ENCODE measurements at places on chromosomes 2 and 18.

GRCh38 chr2:63594660-63595059, 5.9 kb downstream of the MDH1 start:
- DNase-seq: no peak

DNA sequence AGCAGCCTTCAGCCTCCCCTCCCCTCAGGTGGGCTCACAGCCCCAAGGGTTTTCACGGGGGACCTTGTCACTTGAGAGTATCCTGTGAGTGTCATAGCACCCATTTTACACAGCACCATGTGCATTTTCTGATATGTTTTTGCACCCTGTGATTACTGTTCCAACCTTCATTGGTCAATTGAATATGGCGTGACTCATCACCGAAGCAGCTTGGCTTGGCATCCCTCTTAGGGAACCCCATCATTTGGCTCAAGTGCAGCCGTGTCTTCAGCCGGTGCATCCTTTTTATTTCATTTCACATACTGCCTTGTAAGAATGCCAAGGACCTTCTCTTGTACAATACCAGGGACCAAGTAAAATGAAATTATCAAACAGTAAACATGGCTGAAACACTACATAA, 57.6 kb downstream of the NPAS2 start:
- no peak for DNase-seq

DNA sequence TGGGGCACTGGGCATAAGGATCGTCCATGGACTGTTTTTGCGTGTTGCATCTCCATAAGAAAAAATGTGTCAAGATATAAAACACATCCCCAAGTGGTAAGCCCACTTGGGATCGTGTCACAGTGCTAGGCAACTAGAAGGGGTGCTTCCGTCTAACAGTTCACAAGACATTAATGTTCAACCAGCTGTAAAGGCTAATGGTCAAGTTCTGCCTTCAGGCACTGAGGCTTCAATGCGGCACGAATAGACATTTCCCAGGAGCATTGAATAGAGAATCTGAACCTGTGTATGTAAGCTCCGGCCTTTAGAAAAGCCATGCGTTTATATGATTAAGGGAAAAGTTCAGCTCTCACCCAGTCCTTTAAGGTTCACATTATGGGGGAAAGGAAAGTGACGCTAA, 42.0 kb downstream of the ABHD3 start:
- DNase-seq: no peak

- no peak for DNase-seq
These were observed 288.9 kb downstream of the XIRP2 start for GRCh38 chr2:167177196-167177595.

DNA sequence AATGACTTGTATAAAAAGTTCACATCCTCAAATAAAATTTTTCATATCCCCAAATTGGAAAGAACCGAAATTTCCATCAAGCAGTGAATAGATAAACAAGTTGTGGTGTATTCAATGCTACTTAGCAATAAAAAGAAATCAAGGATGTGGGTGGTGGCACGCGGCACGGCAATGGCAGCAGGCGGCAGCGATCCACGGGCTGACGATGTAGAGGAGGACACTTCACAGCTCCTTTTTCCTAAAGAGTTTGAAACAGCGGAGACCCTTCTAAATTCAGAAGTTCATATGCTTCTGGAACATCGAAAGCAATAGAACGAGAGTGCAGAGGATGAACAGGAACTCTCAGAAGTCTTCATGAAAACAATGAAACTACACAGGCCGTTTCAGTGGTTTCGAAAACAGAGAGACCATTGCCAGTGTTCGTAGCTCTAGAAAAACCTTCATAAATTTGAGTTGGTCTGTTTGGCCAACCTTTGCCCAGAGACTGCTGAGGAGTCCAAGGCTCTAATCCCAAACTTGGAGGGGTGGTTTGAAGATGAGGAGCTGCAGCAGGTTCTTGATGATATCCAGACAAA, 9.8 kb upstream of the IL36A start:
- no peak for DNase-seq

DNA sequence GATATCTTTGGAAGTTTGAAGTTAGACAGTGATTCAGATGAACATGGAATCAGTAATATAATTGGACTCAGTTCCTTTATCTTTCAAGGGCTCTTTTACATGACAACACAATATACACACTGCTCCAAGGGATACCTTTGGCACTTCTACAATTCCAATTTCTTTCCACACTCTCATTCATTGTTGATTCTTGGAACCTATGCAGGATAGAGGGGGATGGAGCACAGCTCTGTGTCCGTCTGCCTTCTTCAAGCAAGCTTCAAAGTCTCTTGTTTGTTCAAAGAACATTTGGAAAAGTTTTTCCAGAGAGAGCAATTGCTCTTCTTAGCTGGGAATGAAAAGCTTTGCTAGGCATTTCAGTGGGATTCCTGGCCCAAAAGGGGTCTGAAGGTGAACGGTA, 276.2 kb upstream of the ZEB2 start:
- no peak for DNase-seq

DNA sequence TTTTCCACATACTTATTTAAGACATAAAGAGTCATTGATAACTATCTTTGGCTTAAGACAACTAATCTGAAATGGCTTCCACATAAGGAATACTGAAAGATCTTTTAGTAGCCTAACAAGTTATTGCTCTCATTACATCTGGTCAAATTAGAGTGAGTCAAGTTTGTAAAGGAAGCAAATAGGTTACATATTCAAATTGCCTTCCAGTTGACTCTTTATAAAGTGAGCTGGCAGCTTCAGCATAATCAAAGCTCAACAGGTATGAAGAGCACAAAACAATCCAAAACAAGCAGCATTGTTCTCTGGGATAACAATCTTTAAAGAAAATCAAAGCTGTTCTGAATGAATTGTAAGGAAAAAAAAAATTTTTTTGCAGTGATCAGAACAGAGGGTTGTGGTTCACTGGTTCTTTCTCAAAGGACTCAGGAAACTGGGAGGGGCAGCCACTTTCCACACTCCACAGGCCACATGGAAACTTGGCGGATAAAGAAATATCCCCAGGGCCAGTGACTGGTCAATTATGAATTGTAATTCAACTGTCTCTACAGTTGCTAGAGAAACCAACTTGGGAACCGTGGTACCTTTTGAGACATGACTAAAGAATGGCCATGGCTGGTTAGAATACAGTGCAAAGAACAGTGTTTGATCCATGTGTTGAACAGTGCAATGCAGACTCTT, 369.3 kb upstream of the KCNH7 start:
- DNase-seq: no peak

DNA sequence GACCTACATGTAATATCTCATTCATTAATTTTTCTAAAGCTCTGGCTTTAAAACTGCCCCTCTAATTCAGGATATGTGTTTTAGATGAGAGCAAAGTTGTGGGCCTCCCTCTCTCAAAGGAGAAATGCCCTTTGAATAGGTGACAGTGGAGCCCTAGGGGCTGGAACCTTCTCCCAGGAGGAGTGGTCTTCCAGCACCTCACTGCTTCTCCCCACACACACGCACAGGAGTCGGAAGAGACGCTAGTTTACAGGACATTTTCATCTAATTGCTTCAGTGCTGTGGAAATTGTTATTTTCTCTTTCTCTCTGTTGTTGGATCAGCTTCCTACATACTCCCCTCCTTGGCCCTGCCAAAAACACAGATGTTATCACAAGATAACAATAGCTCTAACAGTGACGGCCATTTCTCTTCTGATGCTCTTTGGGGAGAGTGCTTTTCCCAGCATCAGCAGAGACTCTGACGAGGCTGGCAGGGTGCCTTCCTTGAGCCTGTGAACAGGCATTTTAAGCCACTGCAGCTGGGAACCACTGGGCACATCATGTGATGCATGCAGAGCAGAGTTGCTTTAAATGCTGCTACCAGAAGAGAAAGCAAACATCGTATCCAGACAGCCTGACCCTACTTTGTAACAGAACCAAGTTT, 209.4 kb upstream of the SP5 start:
- peak; percentile 30 for DNase-seq

DNA sequence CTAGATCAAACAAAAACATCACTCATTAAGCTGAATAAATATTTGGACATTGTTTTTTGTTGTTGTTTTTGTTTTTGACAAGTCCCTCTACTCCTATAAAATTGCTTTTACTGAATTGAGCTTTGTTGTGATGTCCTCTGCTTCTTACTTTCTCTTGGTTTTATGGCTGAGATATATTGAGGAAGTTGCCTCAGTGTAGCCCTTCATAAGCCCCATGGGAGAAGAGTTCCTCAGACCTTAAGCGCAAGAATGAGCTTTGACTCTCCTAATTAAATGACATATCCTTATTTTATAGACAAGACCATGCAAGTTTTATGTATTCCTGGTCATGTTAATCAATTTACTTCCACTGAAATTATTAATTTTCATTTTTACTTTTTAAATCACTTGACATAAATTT, 54.9 kb downstream of the CERKL start:
- DNase-seq: no peak

Measured in pulmonary artery endothelial cell (primary cell).